ENCODE measurements at places on chromosomes 7 and 10. TPM values are rescaled to one million over a fixed set of nuclear protein-coding genes. Genes with fewer than 3 reads are reported as not detected.
A peak's percentile ranks its signal among the peaks of the same experiment; 100 is the strongest.

GRCh38 chr7:142334236-142334635 is 76.4 kb upstream of the PRSS58 start:
- ATAC-seq: no peak

DNA sequence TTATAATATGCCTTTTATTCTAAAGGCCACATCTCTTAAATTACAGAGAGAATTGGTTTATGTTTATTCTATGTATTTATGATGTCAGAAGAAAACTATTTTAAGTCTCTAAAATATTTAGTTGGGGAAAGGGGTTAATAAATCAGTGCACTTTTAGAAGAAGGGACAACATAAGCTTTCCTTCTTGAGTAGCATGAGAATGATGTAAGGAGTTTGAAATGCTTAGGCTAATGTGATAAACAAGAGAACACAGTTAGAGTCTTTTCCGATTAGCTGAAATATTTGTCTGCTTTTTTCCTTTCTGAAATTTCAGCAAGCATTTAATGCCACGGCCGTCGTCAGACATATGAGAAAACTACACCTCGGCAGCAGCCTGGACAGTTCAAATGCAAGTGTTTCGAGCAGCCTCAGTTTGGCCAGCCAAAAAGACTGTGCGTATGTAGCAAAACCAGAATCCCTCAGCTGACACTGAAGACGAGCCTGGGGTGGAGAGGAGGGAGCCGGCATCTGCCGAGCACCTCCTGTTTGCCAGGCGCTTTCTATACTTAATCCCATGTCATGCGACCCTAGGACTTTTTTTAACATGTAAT is 176.2 kb downstream of the CCDC3 start:
- ATAC-seq: no peak

DNA sequence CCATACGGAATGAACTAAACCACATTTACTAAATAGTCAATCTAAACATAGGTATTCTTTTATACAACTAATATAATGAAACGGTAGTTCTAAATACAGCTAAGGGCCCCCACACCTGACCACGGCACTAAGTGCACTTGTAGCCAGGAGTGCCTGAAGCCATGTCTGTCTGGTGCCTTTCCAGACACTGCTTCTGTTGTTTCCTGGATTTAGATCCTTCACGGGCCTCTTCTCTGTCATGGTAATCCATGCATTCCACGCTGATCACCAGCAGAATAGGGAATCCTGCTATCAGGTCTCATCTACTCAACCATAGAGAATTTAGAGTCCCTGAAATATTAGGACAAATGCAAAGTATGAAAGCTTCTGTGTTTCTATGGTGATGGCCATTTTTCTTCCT is 37.8 kb downstream of the OSBPL3 start:
- ATAC-seq: no peak

GRCh38 chr10:48634198-48634983 is 29.5 kb upstream of the ARHGAP22 start:
- peak; percentile 73 for ATAC-seq

GRCh38 chr7:155444746-155445145 is 13.2 kb upstream of the EN2 start:
- no peak for ATAC-seq

- ATAC-seq: no peak
These were observed 6.4 kb upstream of the MYL10 start for GRCh38 chr7:101635484-101635883.

GRCh38 chr7:102814025-102814471 is 65.2 kb downstream of the FAM185A start:
- ATAC-seq: no peak

DNA sequence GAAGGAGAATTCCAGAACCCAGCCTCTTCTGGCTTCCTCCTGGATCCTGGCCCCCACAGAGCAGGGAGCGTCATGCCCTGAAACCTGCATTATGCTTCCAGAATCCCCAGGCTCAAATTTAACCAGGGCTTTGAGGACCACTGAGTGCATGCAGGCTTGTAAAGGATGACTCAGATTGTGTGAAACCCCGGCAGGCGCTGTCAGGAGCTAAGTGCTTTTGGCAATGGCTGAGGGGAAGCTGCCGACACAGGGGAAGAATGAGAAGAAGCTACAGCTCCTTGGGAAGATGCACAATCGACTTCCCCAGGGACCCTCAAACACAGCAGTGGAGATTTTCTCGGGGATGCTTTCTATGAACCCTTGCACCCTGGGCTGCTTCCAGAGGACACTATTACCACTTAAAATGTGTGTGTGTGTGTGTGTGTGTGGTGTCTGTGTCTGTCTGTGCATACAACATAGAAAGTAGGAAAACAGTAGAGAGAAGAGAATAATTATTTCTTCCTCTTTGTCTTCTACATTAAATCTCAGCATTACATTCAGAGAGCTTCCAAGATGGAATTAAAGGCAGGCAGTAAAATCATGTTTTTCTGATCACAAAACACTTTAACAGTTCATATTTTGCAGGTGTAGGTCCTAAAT is 183.5 kb upstream of the INHBA start:
- peak; percentile 63 for ATAC-seq

- peak; percentile 71 for ATAC-seq
These were observed 975 bp upstream of the USP54 start for GRCh38 chr10:73591935-73592699.

GRCh38 chr7:87960239-87960638 is 26.2 kb downstream of the ADAM22 start:
- ATAC-seq: no peak

GRCh38 chr7:144818511-144818910 is 17.3 kb downstream of the TPK1 start:
- no peak for ATAC-seq

DNA sequence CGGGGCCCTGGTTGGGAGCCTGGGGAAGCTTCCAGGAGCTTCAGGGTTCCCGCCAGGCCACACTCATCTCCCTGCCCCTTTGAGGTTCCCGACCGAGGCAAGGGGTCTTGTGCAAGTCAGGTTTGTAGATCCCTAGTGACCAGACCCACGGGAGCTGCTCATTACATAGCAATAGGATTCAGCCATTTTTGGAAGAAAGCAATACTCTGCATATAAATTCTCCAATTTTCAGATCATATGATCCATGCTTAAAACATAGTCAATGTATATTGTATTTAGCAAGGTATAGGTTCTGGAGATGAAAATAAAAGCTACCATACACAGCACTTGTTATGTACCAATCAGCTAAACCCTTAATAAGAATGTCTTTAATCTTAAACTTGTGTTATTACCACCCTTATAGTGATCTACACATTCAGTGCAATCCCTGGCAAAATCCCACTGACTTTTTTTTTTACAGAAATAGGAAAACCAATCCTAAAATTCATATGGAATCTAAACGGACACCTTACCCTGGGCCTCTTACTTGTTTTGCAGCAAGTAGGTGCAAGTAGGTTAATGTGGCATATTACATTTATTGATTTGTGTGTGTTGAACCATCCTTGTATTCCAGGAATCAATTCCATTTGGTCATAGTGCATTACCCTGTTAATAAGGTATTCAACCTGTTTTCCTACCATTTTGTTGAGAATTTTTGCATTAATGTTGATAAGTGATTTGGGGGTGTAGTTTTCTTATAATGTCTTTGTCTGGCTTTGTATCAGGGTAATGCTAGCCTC is 13.8 kb upstream of the FKBP9 start:
- no peak for ATAC-seq

- ATAC-seq: no peak
These were observed 515 bp downstream of the BEND7 start for GRCh38 chr10:13528123-13528874.

GRCh38 chr7:93620864-93621263 is 46.3 kb upstream of the CALCR start:
- ATAC-seq: no peak

- no peak for ATAC-seq
These were observed 10.9 kb downstream of the TRDMT1 start for GRCh38 chr10:17190602-17191001.

DNA sequence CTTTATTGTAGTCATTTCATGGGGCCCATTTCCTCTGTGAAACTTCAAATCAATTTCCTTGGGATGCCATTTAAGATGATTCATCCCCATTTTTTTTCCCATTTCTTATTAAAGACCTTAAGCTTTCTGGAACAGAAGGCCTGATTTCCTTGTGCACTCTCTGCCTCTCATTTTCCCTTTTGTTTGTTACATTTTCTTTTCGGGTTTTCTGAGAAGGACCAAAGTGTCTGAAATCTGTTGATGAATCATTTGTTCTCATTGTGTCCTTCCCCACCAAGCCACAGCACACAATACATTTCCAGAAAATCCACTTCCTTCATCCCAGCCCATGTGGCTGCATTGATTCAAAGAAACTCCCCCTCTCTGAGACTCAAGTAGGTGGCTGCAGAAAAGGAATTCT is 372.4 kb downstream of the SFMBT2 start:
- no peak for ATAC-seq

DNA sequence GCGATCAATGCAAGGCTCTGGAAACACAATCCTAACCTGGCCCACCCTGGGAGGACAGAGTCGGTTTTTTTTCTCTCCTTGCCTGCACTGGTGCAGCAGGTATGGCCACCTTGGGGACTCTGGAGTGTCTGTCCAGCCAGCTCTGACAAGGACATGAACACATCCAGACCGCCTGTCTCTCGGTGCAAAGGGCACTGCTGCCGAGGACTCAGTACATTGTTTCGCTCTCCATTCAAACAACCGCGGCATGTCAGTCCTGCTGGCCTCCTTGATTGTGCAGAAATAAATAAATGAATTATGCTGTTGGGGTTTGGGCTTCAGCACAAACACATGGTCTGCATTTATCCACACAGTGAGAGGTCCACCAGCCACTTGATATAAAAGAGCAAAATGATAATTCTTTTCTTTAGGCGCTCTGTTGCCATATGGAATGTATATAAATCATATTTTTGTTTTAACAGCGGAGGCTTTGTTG is 565.2 kb downstream of the KCNMA1 start:
- no peak for ATAC-seq

- ATAC-seq: no peak
These were observed 80.3 kb downstream of the WDR11 start for GRCh38 chr10:120931423-120931822.

GRCh38 chr10:10462151-10462941 is 555.3 kb upstream of the CELF2 start:
- ATAC-seq: no peak

DGKI gene
- total RNA-seq: 1.6 TPM

SMKR1 gene
- total RNA-seq: not detected

SLC35G1 gene
- total RNA-seq: 4.6 TPM

GTF2IRD2 gene
- total RNA-seq: 45.6 TPM

GIMAP7 gene
- 19.4 TPM for total RNA-seq
